ENCODE measurements at places on chromosomes 1 and 21.

DNA sequence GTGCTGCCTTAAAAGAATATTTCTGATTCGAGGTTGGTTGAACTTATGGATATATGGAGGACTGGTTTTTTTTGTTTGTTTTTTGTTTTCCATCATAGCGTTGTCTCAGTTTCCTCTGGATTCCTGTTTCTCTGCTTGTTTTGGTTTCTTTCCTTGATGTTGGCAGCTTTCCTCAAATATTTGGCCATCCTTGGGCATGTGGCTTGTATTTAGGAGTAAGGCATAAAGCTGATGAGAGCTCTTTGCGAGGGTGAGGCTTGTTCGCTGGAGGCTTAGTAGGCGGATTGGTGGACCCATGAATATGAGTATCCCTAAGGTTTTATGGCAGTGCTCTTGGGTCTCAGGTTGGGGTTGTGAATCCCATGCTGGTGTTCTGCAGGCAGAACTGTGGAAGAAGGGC lies 22.9 kb downstream of the DYRK1A start:
- no peak for DNase-seq

GRCh38 chr1:167562702-167563101 lies 9.1 kb upstream of the CREG1 start:
- DNase-seq = no peak

GRCh38 chr1:46581681-46582455 lies 22.2 kb downstream of the MKNK1 start:
- DNase-seq = peak; percentile 75

DNA sequence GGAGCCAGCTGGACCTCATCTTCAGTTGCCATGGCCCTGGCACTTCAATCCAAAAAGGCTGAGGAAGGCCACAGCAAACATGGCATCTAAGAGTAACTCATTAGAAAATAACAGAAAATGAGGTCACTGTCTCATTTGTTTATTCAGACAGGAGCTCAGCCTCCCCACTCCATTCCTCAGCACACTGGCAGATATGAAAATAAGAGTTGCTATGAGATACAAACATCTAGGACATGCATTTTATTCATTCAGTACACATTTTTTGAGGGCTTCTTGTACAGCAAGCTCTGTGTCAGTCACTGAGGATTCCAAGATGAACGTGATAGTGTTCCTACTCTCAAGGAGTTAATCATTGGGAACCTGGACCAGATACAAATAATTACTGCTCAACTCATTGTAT lies 32.7 kb upstream of the TMEM125 start:
- DNase-seq = no peak

DNA sequence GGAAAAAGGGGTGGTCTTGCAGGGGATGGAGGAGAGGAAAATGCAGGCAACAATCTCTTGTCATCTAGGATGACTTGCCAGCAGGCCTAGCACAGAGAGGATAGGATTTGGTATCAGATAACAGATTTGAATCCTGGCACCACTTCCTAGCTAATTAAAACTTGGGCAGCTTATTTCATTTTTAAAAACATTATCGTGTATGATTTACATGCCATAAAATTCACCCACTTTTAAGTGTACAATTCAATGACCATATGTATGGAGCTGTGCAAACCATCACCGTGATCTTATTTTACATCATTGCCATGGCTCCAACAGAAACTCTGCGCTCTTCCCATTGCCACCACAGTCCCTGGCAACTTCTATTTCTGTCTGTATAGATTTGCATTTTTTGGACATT lies 6.9 kb downstream of the PYCR2 start:
- no peak for DNase-seq

GRCh38 chr21:38957575-38958322 lies 152.0 kb downstream of the ETS2 start:
- DNase-seq = no peak

DNA sequence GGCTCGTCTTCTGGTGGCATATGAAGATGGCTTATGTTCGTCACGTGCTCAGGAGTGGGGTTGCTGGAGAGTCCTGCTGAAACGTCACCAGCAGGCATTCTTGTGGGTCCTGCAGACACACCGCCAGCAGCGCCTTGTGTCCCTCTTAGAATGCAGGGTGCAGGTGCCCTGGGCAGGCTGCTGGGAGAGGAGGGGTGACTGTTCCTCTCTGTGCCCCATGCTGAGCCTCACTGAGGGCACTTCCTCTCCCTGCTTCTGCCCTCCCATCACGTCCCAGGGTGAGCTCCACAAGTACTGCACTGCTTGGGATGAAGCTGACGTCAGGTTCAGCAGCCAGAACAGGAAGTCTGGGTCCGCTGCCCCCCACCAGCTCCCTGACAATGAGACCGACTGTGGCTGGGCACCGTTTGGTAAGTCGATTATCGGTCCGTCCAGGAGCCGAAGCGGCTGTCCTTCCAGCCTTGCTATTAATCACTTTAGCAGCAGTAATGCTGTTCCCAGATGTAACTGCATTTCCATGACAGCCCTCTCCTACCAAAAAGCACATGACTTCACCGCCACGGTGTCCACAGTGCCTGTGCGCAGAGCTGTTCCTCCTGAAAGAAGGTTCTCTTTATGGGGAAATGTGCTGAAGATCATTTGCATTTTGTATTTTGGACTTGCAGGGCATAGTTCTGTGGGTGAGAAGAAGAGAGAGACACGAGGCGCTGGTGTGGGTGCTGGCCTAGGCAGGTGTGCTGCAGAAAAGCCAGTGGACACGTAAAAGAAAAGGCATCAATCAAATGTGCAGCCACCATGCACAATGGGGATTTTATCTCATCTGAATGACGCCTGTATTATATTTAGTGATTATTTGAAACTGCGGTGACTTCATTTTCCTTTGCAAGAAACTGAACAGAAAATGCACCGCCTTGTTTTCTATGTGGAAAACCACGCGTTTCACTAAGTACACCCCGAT lies 21.0 kb downstream of the SLC37A1 start:
- DNase-seq = no peak

DNA sequence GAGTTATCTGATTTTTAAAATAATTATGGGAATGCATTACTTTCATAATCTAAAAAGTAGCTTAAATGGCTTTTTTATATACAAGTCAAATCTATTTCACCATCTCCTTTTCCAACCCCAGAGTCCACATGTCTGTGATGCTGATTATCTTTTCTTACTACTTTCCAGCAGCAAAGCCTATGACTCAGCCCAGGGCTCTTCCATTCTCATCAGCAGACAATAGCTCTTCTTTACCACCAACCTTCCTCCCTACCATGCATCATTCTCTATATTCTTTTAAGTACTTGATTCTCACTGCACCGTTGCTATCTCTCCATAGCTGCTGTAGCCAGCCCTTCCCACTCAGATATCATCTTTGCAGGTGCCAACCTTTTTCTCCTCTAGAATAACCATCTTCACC lies 61.3 kb downstream of the OVGP1 start:
- no peak for DNase-seq

GRCh38 chr1:19220991-19221390 lies 10.9 kb upstream of the UBR4 start:
- no peak for DNase-seq

- DNase-seq = no peak
These were observed 15.0 kb upstream of the IFNGR2 start for GRCh38 chr21:33388188-33388587.

GRCh38 chr21:45736042-45736689 lies 92.6 kb downstream of the PCBP3 start:
- no peak for DNase-seq

DNA sequence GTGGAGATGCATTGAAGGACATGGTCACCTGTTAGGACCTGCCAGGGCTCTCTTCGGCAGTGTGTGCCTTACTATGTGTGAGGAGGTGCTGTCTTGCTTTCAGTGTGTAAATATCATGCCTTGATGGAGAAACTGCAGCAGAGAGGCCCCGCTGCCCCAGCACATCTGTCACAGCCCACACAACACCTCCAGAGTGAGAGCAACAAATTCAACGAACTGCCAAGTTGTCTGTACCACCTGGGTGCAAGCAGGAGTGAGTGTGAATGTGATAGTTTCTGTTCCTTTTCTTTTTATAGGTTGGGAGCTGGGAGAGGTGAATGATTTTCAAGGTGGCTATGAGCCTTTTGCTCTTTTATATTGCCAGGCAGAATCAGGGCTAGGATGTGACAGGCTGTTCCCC lies 114.6 kb upstream of the KIAA0040 start:
- DNase-seq = no peak

GRCh38 chr1:197884173-197884572 lies 18.3 kb upstream of the C1orf53 start:
- no peak for DNase-seq

GRCh38 chr21:42266971-42267556 lies 48.1 kb downstream of the ABCG1 start:
- no peak for DNase-seq

GRCh38 chr1:186404454-186405051 lies 28.9 kb downstream of the ODR4 start:
- DNase-seq = peak; percentile 69

- no peak for DNase-seq
These were observed 77.6 kb downstream of the CLIC4 start for GRCh38 chr1:24822887-24823286.

DNA sequence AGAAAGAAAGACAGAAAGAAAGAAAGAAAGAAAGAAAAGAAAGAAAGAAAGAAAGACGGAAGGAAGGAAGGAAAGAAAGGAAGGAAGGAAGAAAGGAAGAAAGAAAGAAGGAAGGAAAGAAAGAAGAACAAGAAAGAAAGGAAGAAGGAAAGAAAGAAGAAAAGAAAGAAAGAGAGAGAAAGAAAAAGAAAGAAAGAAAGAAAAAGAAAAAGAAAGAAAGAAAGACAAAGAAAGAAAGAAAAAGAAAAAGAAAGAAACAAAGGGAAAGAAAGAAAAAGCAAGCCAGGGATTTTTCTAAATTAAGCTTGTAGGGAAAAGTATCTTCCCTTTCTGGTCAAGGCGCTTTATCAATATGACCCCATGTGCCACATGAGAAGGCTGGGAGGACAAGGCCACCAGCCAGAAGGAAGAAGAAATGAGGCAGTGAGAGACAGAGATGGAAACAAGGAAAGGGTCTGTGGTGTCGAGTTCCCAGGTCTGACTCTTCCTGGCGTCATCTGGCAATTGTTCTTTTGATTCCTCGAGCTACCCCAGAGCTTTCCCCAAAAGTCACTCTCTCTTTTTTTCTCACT lies 88.4 kb upstream of the LPGAT1 start:
- DNase-seq = no peak

DNA sequence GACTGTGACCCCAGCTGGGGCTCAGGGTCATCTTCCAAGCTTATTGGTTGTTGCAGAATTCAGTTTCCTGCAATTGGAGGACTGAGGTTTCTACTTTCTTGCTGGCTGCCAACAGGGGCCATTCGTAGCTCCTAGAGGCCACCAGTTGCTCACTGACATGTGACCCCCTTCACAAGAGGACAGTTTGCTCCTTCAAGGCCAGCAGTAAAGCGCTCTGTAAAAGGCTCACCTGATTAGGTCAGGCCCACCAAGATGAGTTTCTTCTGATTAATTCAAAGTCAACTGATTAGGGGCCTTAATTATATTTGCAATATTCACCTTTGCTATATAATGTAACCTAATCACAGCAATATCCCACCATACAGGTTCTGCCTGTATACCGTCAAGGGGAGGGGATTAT lies 68.9 kb downstream of the SLC9A1 start:
- DNase-seq = no peak

DNA sequence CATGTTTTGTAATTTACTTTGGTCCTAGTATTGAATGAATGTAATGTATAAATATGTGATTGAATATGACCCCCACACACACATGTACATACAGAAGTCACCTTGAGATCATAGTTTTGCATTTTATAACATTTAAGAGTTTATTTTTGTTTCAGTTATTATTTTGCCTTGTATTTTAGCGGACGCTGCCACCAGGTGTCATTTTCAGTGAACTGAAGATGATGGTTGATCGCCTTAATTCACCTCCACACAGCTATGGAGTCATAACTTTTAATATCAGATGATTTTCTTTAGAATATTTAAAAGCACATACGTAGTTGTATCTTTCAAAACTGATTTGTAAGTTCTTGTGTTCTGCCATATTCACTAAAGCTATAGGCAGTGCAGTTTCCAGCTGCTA lies 130.4 kb downstream of the DYRK1A start:
- DNase-seq = no peak
